ENCODE measurements at places on chromosomes 2 and 18.

GRCh38 chr2:66888791-66889631, 454.1 kb downstream of the MEIS1 start:
- no peak for DNase-seq

- no peak for DNase-seq
Measured at GRCh38 chr18:77985526-77986281, 736.1 kb downstream of the GALR1 start.

- no peak for DNase-seq
Measured at GRCh38 chr2:21466341-21466927, 342.7 kb downstream of the TDRD15 start.

GRCh38 chr2:163551616-163552373, 184.0 kb downstream of the FIGN start:
- DNase-seq, result no peak

DNA sequence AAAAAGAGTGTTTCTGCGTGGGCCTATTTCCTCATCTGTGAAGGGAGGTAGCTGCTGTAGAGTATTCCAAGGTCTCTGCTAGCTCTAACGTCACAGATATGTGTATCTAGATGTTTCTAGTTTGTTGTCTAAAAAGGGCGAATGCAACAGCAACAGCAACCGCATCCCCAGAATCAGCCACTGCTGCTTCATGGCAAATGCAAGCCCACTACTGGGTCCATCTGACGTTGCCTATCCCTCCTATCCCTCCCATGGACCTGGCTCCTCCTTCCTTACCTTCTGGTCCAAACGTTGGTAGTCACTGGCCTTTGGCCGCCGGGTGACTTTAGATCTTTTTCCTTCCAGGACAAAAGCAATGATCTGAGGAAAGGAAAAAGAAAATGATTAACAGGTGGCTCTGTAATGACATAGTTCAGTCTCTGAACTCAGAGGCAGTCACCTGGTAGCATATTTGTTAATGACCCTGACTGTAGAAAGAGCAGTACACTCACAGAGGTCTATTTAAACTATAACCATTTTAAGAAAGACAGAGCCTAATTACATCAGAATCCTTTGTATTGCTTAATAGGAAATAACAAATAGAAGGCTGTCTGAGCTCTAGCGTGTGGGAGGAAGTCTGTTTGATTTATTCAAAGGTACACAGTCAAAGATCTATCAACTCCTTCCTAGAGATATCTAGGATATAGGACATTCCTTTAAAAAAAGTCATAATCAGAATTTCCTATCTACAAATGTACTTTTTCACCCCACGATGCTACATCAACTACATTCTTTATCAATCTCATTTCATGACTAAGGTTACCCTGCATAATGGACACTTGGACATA, 2.9 kb downstream of the TGOLN2 start:
- DNase-seq, result no peak

- no peak for DNase-seq
Measured at GRCh38 chr2:10347562-10347948, 44.9 kb downstream of the HPCAL1 start.

GRCh38 chr2:120791962-120792297, 56.3 kb downstream of the GLI2 start:
- DNase-seq, result no peak

GRCh38 chr2:111626037-111626864, 257.7 kb downstream of the ANAPC1 start:
- DNase-seq, result no peak

GRCh38 chr2:239271471-239271870, 129.3 kb downstream of the HDAC4 start:
- no peak for DNase-seq

DNA sequence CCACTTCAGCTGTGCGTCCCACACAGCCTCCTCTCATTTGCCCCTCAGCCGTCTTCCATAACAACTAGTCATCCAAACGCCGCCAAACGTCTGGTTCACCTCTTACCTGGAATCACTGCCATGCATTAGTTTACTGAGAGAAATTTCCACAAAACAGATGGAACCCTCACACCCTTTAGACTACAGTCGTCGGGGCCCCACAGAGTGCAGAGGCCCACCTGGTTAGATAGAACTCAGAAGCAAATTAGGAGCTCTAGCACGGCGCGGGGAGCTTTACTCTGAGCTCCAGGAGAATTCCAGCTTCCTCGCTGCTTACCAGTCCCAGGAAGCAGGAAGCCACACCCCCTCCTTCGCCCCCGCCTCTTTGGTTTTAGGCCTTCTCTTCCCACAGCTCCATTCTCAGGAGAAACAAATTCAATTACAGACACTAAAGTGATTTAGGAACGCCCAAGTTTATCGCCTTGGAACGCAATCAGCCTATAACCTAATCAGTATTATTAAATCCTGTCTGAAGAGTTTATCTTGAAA, 9.4 kb downstream of the RNU2-63P start:
- DNase-seq, result peak; percentile 65

GRCh38 chr2:104444392-104444791, 409.5 kb upstream of the POU3F3 start:
- no peak for DNase-seq

- DNase-seq, result no peak
Measured at GRCh38 chr2:121286506-121286905, 1.5 kb upstream of the TFCP2L1 start.

DNA sequence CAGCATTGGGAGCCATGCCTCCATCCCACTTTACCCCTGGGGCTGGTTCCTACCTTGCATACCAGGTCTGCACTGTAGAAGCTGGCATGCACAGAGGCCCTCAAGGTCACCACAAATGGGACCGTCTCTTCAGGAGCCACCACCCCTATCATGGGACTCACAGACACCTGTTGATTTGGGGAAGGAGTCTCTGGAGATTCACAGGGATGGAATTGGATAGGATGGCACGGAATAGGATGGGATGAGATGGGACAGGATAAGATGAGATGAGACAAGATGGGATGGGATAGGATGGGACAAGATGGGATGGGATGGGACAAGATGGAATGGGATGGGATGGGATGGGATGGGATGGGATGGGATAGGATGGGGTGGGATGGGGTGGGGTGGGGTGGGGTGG, 16.1 kb upstream of the CRYBA2 start:
- DNase-seq, result no peak

- DNase-seq, result no peak
Measured at GRCh38 chr2:208175840-208176153, 12.4 kb upstream of the CRYGA start.

DNA sequence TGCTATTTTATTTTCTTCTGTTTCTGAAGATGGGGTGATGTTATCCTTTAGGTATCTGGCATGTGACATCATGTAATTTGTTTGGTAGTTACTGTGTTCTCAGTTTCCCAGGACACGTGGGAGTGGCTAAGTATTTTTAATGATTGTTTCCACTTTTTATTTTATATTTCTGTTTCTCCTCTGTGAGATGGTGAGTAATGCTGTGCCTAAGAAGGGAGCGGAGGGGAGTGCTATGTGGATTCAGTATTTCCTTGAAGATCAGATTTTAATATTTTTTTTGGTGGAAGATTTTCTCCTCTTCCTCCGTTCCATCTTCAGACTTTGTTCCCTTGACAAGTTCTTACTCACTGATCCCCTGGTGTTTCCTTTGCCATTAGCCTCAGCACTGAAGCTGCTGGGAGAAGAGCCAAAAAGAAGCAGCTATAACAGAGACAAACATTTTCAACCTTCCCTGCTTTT, 180.0 kb upstream of the MMADHC start:
- no peak for DNase-seq

GRCh38 chr2:3535467-3535793, 16.1 kb upstream of the ADI1 start:
- no peak for DNase-seq

DNA sequence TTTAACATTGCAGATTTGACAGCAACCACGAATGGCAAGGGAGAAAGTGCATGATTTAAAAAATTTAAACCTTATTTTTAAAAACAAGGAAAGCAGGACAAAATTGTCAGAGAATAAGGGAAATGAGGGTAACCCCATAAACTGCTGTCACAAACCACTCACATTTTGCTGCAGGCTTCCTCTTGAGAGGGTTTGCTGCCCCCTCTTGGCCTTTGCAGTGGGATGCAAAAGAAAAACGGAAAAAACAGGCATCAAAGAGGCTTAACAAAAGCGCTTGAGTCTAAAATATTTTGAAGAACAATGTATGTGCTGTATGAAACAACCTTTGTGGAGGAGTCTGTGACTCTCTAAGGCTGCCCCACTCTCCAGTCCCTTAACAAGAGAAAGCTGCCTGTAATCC, 91.6 kb downstream of the TMX3 start:
- DNase-seq, result peak; percentile 61

DNA sequence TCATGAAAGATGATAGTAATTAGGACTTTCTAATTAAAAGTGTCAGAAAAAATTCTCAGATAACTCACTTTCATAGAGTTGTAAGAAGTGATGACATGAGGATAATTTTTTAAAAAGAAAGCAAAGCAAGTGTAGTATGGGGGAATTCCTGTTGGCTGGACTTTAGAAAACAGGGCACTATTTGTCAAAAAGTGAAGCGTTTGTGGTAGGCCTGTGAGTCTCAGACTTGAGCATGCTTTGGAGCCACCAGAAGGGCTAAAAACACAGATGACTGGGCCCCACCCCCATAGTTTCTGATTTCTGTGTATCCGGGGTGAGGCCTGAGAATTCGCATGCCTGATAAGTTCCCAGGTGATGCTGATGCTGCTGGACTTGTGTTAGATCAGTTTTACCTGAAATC, 222.6 kb upstream of the LRRTM1 start:
- DNase-seq, result no peak

DNA sequence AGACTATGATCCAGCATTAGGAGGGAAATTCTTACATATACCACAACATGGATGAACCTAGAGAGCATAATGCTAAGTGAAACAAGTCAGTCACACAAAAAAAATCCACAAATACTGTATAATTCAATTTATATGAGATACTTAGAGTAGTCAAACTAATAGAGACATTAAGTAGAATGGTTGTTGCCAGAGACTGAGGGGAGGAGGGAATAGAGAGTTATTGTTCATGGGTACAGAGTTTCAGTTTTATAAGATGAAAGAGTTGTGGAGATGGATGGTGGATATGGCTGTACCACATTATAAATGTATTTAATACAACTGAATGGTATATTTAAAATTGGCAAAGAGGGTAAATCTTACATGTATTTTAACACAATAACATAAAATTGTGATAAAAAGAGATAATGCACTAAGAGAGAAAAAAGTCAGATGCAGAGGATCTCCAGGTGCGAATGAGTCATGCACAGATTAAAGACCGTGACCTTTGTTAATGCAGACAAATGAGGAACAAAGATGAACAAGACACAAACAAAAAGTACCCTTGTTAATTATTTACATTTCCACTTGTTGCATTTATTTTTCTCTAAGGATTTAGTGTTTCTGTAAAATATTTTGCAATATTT, 541.7 kb upstream of the MEX3C start:
- DNase-seq, result no peak

Measured in WTC11 (cell line).